ENCODE measurements at places on chromosomes 3 and 15. TPM values are rescaled to one million over a fixed set of nuclear protein-coding genes. Genes with fewer than 3 reads are reported as not detected.

DNA sequence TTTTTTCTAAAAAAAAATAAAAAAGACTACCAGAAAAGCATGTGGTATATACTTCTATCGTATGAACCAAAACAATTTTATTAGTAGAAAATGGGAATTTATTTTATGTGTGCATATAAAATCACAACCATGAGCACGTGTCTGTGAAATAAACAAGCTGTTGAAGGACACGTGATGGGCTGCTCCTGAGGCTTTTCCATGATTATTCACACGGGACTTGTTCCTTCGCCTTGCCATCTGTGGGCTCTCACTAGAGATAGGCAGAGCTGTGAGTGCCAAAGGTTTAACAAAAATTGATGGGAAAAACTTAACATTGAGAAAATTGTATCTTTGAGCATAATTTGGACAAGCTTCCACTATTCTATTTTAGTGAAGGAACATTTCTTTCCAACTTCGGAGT, 12.4 kb upstream of the ETV5 start:
- DNase-seq = no peak
- H3K4me1 ChIP-seq = peaks cover 3% of the 10 kb centered on the region
- H3K4me3 ChIP-seq = no peak overlapping the region
- no peaks in the 10 kb centered on the region for H3K27me3 ChIP-seq
- H3K36me3 ChIP-seq = no peaks in the 10 kb centered on the region

GRCh38 chr15:62933386-62933785, 109.2 kb upstream of the TPM1 start:
- no peaks in the 10 kb centered on the region for H3K27me3 ChIP-seq
- no peak overlapping the region for H3K27ac ChIP-seq
- no peak for DNase-seq
- H3K36me3 ChIP-seq = no peaks in the 10 kb centered on the region
- no peak overlapping the region for H3K4me3 ChIP-seq

- no peak overlapping the region for H3K4me3 ChIP-seq
- DNase-seq = no peak
- H3K27ac ChIP-seq = no peak overlapping the region
These were observed 187.7 kb downstream of the SATB1 start for GRCh38 chr3:18237251-18238005.

GRCh38 chr3:191345334-191345733, 15.0 kb upstream of the UTS2B start:
- H3K27ac ChIP-seq = no peak overlapping the region
- H3K4me3 ChIP-seq = no peak overlapping the region
- H3K27me3 ChIP-seq = no peaks in the 10 kb centered on the region
- no peaks in the 10 kb centered on the region for H3K36me3 ChIP-seq

DNA sequence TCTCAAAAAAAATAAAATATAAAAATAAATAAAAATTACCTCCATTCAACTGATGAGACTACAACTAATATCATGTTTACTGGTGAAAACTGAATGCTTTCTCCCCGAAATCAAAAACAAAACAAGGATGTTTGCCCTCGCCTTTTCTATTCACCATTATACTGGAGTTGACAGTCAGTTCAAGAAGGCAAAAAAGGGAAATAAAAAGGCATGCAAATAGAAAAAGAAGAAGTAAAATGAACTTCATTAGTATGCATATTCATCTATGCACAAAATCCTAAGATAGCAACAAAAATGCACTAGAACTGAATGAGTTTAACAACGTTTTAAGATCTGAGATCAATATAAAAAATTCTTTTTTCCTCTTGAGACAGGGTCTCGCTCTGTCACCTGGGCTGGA, 72.7 kb upstream of the FAM174B start:
- no peaks in the 10 kb centered on the region for H3K4me1 ChIP-seq
- H3K4me3 ChIP-seq = no peak overlapping the region
- H3K27ac ChIP-seq = no peak overlapping the region
- H3K36me3 ChIP-seq = no peaks in the 10 kb centered on the region
- no peaks in the 10 kb centered on the region for H3K27me3 ChIP-seq

The ISLR gene
- 30.2 TPM for total RNA-seq

The MYO5C gene
- 41.6 TPM for total RNA-seq

DNA sequence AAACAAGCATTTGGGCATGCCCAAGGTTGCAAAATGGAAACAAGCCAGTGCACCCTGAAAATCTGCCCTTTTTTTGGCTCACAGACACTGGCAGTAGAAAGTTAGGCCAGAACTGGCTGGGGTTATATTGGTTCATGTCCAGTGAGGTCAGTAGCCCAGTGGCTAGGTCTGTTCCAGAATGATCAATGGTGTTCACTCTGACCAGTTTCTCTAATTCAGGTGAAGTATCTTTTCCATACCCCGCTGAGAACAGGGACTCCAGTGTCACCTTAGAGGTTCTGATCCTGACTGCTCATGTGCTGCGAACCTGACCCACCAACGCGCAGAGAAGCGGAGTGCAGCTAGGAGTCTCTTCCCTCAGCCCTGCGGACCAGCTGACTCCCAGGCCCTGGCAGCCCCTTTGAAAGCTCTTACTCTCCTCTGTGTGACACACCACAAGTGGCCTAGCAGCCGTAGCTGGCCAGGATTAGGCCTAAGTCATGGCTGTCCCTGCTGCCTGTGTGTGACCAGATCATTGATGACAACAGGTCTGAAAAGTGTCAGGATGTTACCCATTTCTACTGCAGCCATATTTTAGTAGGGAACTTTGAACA, 123.5 kb downstream of the GHSR start:
- H3K36me3 ChIP-seq = peaks cover 2% of the 10 kb centered on the region
- DNase-seq = no peak
- H3K4me1 ChIP-seq = peaks cover 9% of the 10 kb centered on the region
- no peaks in the 10 kb centered on the region for H3K27me3 ChIP-seq
- H3K27ac ChIP-seq = peak overlapping the region; percentile 33

DNA sequence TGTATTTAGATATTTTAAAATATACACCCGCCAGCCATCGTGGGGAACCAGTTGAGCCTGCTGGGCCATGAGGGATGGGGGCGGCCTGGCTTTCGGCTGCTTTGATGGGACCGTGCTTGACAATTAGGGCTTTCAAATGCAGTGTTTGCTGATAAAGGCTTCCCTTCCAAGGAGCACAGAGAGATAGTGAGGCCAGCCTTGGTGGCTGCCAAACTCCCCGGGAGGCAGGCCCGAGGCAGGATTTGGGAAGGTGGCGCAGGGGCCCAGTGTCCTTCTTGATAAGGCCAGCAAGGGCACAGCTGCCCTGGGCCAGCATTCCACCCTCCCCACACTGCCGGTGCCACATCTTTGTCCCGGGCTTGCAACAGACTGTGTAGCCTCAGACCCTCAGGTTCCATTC, 75.6 kb downstream of the LINGO1 start:
- DNase-seq = peak; percentile 43
- H3K4me1 ChIP-seq = no peaks in the 10 kb centered on the region
- H3K27ac ChIP-seq = no peak overlapping the region
- H3K27me3 ChIP-seq = no peaks in the 10 kb centered on the region
- no peaks in the 10 kb centered on the region for H3K36me3 ChIP-seq

The CPLX3 gene
- total RNA-seq = not detected

DNA sequence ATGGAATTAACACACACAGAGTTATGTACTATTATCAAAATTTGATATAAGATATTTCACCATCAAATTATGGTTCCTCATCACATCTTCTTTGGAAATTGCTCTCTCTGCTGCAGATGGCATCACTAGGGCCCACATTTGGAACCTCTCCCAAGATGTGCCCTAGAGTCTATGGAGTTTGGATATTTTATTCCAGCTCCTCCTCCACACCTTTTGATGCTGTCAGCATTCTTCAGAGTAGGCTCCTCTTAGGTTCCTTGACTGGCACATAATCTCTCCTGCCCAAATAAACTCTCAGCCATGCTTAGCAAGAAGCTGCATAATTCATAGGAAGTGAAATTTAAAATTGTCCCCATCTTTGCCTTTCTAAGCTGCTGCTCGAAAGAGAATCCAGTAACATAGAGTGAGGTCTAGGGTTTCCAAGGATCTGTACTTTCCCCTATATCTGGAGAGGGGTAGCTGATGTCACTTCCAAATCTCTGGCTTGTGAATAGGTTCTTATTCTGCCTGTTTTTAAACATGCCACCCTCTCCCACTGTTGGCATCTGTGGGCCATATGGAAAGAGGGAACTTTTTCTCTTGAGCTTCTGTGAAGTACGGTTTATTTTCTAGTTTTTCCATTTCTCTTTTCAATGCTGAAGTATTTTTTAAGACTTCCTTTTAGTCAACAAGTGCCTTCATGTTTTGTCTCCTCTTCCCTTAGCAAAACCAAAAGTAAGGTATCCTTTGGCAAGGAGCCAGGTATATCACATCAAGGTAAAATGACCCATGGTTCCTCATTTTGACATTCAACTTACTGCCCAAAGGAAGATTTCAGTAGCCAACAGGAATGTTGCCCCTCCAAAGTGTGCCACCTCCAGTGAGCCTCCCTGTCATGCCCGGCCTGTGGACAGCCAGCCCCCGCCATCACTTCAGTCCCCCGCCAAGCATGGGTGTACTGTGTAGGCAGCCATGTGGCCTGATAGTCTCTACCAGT, 75.3 kb upstream of the C2CD4B start:
- H3K4me1 ChIP-seq = no peaks in the 10 kb centered on the region
- no peaks in the 10 kb centered on the region for H3K27me3 ChIP-seq
- no peak overlapping the region for H3K27ac ChIP-seq

The LRTM1 gene
- not detected for total RNA-seq

- no peaks in the 10 kb centered on the region for H3K27me3 ChIP-seq
- H3K36me3 ChIP-seq = no peaks in the 10 kb centered on the region
- H3K4me1 ChIP-seq = no peaks in the 10 kb centered on the region
These were observed 7.0 kb downstream of the CLASP2 start for GRCh38 chr3:33711100-33711499.

The SMCO1 gene
- total RNA-seq = not detected

- H3K27me3 ChIP-seq = no peaks in the 10 kb centered on the region
- peak overlapping the region; percentile 47 for H3K27ac ChIP-seq
- no peak overlapping the region for H3K4me3 ChIP-seq
- H3K4me1 ChIP-seq = peaks cover 3% of the 10 kb centered on the region
- DNase-seq = peak; percentile 60
- H3K36me3 ChIP-seq = no peaks in the 10 kb centered on the region
These were observed 17.4 kb downstream of the H1-8 start for GRCh38 chr3:129560269-129560787.

The ANKRD34C gene
- total RNA-seq = not detected

DNA sequence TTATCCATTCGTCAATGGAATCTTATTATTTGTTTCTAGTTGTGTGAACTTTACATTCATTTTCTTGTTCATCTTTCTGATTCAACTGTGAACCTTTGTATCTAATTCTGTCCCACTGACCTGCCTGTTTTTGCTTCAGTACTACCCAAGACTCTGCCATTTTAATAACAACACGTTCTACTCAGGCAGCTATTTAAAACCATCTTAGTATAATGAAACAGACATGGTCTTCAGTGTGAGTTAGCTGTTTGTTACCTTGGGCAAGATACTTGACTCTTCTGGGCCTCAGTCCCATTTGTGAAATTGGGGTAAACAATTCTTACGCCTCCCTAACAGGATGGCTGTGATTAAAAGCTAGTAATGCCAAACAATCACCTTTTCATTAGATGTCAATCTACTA, 1.6 kb downstream of the BTBD1 start:
- H3K27me3 ChIP-seq = no peaks in the 10 kb centered on the region
- peaks cover 10% of the 10 kb centered on the region for H3K4me1 ChIP-seq
- no peak for DNase-seq
- H3K36me3 ChIP-seq = no peaks in the 10 kb centered on the region
- H3K27ac ChIP-seq = no peak overlapping the region

DNA sequence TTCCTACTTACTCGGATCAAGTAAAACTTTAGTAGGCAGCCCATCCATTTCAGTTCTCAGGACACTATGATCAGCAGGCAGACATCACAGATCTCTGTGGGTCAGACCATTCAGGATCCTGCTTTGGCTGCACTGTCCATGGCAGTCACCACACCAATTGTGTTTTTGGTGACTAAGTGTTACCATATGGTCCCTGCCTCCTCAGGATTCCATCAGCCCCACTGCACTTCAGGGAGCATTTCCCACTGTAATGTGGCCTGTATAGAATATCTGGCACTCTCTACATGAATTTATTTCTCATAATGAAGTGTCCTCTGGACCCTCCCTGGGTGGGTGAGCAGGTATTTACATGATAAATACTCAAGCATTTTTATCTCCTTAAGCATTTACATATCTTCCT, 41.3 kb downstream of the ZNF445 start:
- DNase-seq = no peak
- H3K27me3 ChIP-seq = no peaks in the 10 kb centered on the region
- no peaks in the 10 kb centered on the region for H3K36me3 ChIP-seq
- H3K4me1 ChIP-seq = peaks cover 9% of the 10 kb centered on the region

DNA sequence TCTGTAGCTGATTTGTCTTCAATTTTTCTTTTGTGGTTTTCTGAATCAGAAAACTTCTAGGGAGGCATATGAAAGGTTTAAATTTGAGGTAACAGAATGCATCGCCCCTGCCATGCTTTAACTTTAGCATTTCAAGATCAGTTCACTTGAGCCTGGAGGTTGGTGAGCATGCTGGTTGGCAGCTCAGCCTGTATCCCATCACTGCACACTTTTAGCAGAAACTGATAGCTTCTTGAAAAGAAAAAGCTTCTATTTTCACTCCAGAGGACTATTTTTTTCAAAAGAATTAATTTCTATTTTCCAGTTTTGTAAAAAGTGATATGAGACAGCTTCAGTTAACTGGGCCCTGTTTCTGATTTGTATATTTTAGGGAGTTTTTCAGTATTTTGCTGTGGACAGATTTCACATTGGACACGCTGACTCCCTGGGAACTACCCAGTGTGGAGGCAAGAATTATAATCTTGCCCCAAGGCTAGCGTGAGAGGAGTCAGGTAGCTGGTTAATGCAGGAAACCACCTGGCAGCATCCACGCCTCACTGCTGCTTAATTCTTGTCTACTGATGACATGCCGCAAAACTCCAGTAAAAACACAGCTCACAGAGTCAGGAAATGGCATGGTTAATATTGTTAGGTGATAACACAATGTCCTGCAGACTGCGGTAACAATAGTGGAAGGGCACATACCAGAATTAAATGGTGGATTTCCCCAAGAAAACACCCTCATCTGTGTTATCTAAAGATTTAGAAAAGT, 71.4 kb downstream of the DUT start:
- no peak for DNase-seq
- H3K4me3 ChIP-seq = no peak overlapping the region
- H3K27me3 ChIP-seq = no peaks in the 10 kb centered on the region
- no peaks in the 10 kb centered on the region for H3K4me1 ChIP-seq

The ELL3 gene
- total RNA-seq = 2.5 TPM

The CEMIP gene
- 0.57 TPM for total RNA-seq

The CCR9 gene
- total RNA-seq = 0.22 TPM

The PLA2G4D gene
- not detected for total RNA-seq

DNA sequence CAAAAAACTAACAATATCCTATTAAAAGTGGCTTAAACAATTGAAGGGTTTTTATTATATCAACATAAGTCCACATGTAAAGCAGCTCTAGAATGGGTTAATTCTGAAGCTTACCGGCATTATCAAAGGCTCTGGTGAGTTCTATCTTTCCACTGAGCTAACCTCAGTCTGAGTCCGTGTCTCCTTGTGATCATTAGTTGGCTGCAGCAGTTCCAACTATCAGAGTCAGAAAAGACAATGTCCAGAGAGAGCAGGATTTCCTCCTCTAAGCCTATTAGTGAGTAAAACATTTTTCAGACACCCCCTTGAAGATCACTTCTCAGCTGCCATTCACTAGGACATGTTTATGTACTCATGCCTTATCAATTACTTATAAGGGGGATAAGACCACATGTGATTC, 49.9 kb downstream of the DHX36 start:
- no peaks in the 10 kb centered on the region for H3K4me1 ChIP-seq
- peaks cover 8% of the 10 kb centered on the region for H3K36me3 ChIP-seq
- no peak overlapping the region for H3K27ac ChIP-seq
- H3K27me3 ChIP-seq = no peaks in the 10 kb centered on the region
- DNase-seq = no peak

The CCDC54 gene
- total RNA-seq = not detected

All from kidney (tissue), 22 donors.